ENCODE measurements at places on chromosomes 3 and 15. TPM values are rescaled to one million over a fixed set of nuclear protein-coding genes. Genes with fewer than 3 reads are reported as not detected.

SYNPR gene
- total RNA-seq, result 0.43 TPM

TM4SF18 gene
- total RNA-seq, result 4.4 TPM

SERINC4 gene
- 0.18 TPM for total RNA-seq

SAMMSON gene
- 0.12 TPM for total RNA-seq

TP53BP1 gene
- total RNA-seq, result 35.3 TPM

DNA sequence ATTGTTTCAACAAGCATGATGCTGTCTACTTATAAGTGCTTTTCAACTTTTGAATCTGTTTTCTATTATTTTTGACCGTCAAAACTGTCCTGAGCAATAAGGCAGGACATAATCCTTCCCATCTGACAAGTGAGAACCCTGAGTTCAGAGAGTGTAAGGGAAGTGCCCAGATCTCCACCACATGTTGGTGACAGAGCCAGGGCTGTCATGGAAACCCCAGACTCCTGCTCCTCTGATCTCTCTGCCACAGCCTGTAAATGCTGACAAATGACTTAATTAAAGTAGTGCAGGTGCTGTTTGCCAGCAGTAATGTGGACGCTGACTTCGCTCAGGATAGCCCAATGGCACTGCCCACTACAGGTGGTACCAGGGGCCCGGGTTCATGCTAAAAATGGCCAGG is 40.3 kb downstream of the SPSB4 start:
- no peak overlapping the region for H3K27ac ChIP-seq
- no peak overlapping the region for H3K4me3 ChIP-seq
- no peaks in the 10 kb centered on the region for H3K36me3 ChIP-seq
- DNase-seq, result no peak
- peaks cover 5% of the 10 kb centered on the region for H3K4me1 ChIP-seq

GRCh38 chr3:196081002-196081833 is 672 bp downstream of the TFRC start:
- peak overlapping the region; percentile 99 for H3K4me3 ChIP-seq
- H3K27me3 ChIP-seq, result no peaks in the 10 kb centered on the region
- peak overlapping the region; percentile 95 for H3K27ac ChIP-seq
- H3K36me3 ChIP-seq, result no peaks in the 10 kb centered on the region
- DNase-seq, result peak; percentile 59

DNA sequence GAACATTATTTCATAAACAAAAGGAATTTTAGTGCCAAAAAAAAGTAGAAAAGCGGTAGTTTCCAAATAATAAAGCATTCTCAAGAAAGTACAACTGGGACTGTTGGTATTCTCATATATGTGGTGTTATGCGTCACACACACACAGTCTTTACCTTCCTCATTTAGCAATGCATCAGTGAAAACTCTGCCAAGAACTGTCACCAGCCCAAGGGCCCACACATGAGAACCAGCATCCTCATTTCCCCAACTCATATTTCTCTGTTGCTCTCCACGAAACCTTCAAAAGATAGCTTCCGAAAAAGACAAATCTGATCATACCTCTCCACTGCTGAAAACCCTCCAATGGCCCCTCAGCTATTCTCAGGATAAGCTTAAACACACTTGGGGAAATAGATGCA is 150.7 kb downstream of the CADPS start:
- no peak overlapping the region for H3K4me3 ChIP-seq
- H3K27ac ChIP-seq, result no peak overlapping the region
- no peaks in the 10 kb centered on the region for H3K36me3 ChIP-seq
- peaks cover 5% of the 10 kb centered on the region for H3K4me1 ChIP-seq

DNA sequence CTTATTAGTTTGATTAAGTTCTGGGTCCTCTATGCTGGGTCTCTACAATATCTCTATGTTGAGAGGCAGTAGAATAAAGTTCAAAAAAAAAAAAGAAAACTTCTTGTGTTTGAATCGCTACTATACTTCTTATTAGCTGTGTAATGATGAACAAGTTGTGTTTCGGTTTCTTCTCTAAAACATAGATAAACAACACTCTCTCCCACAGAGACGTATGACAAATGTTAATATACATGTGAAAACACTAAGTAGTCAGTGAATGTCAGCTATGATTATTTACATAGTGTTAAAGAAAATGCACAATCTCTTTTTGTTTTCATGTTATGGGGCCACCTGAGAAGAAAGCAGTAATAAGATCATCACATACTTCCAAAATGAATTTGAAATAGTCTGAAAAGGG is 45.3 kb downstream of the ACAP2 start:
- no peak overlapping the region for H3K4me3 ChIP-seq
- no peaks in the 10 kb centered on the region for H3K36me3 ChIP-seq
- H3K27ac ChIP-seq, result no peak overlapping the region
- peak; percentile 28 for DNase-seq

DNA sequence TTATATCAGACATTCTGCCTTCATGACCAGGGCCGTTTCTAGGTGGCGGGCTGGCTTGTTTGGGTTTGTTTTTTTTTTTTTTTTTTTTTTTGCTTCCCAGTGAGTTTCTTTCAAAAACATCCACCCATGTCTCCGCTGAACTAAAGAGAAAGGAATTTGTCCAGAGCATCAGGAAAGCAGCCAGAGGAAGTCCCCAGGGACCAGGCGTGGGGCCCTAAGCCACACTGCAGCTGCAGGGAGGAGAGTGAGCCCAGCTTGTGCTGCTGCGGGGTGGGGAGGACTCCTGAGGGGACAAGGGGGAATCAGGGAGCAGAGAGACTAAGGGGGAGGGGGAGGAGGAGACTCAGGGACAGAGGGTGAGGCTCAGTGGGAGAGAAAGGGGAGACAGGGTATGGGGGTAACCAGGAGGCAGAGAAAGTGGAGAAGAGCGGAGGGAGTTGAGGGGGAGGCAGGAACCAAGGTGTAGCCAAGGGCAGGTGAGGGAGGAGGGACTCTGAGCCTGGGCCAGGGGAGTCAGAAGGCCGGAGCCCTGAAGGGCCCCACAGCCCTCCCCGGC is 49.5 kb downstream of the CYP11A1 start:
- no peak overlapping the region for H3K4me3 ChIP-seq
- no peaks in the 10 kb centered on the region for H3K27me3 ChIP-seq
- H3K27ac ChIP-seq, result peak overlapping the region; percentile 26
- H3K36me3 ChIP-seq, result no peaks in the 10 kb centered on the region
- DNase-seq, result peak; percentile 86
- H3K4me1 ChIP-seq, result no peaks in the 10 kb centered on the region

DNA sequence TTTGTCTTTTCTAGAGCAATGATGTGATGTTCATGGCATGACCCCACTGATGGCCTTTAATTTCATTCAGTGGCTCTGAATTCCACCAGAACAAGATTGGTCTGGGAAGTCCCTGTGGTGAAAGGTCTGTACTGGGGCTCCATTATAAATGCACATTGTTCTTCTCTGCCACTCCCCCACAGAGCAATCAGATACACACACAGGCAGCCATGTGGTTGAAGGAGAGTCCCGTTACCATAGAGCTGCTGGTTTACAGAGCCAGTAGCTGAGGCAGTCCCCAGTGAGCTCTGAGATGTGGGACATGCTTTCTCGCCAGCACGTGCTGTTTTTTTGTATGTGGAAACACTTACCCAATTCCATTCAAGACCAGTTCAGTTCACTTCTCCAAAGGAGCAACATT is 172.7 kb upstream of the TRIM42 start:
- no peak overlapping the region for H3K4me3 ChIP-seq
- DNase-seq, result no peak
- no peaks in the 10 kb centered on the region for H3K4me1 ChIP-seq
- no peaks in the 10 kb centered on the region for H3K36me3 ChIP-seq
- H3K27ac ChIP-seq, result no peak overlapping the region

DNA sequence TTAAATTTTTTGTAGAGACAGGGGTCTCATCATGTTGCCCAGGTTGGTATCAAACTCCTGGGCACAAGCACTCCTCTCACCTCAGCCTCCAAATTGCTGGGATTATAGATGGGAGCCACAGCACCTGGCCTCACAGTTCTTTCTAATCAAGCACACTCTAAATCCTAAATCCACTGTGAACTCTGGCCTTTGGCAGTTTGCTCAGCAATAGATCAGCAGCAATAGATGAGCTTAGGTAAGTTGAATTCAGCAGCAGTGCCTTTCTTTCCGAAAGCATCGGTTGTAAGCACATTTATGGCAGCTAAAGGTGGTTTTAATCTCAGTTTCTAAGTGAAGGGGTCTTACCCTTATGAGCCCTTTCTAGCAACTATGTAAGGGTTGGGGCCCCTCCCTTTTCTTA is 16.6 kb downstream of the PDHB start:
- no peaks in the 10 kb centered on the region for H3K27me3 ChIP-seq
- H3K4me3 ChIP-seq, result no peak overlapping the region
- H3K27ac ChIP-seq, result no peak overlapping the region
- no peaks in the 10 kb centered on the region for H3K36me3 ChIP-seq
